Activated CD4-positive, alpha-beta T cell treated with anti-CD3 and anti-CD28 coated beads, Interleukin-2, amount 50 U/mL, for 24 hours (primary cell): ENCODE measurements at places on chromosomes 3 and 15.

- no peak for DNase-seq
Measured at GRCh38 chr15:48693484-48693883, 48.0 kb upstream of the FBN1 start.

GRCh38 chr3:21484057-21484827 is 266.8 kb downstream of the ZNF385D start:
- no peak for DNase-seq

- DNase-seq: no peak
Measured at GRCh38 chr3:137746808-137747207, 17.3 kb upstream of the SOX14 start.

DNA sequence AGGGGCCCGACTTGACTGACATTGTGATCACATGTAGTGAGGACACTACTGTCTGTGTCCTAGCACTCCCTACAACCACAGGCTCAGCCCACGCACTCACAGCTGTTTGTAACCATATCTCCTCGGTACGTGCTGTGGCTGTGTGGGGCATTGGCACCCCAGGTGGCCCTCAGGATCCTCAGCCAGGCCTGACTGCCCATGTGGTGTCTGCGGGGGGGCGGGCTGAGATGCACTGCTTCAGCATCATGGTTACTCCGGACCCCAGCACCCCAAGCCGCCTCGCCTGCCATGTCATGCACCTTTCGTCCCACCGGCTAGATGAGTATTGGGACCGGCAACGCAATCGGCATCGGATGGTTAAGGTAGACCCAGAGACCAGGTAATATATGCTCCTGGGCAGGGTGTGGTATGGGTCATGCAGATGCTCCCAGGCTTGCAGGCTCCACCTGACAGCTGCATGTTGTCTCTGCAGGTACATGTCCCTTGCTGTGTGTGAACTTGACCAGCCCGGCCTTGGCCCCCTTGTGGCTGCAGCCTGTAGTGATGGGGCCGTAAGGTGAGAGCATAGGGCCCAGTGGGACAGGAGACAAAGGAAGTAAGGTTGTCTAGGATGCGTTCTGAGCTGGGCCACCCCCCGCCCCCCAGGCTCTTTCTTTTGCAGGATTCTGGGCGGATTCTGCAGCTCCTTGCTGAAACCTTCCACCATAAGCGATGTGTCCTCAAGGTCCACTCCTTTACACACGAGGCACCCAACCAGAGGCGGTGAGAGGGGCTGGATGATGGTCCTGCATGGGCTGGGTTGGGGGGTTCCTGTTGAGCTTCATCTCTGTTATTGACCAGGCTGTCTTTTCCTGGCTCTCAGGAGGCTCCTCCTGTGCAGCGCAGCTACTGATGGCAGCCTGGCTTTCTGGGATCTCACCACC is 4.4 kb downstream of the DALRD3 start:
- no peak for DNase-seq

GRCh38 chr3:58120075-58120812 is 90.5 kb downstream of the DNASE1L3 start:
- no peak for DNase-seq

- no peak for DNase-seq
Measured at GRCh38 chr15:69997813-69998212, 99.9 kb downstream of the TLE3 start.

DNA sequence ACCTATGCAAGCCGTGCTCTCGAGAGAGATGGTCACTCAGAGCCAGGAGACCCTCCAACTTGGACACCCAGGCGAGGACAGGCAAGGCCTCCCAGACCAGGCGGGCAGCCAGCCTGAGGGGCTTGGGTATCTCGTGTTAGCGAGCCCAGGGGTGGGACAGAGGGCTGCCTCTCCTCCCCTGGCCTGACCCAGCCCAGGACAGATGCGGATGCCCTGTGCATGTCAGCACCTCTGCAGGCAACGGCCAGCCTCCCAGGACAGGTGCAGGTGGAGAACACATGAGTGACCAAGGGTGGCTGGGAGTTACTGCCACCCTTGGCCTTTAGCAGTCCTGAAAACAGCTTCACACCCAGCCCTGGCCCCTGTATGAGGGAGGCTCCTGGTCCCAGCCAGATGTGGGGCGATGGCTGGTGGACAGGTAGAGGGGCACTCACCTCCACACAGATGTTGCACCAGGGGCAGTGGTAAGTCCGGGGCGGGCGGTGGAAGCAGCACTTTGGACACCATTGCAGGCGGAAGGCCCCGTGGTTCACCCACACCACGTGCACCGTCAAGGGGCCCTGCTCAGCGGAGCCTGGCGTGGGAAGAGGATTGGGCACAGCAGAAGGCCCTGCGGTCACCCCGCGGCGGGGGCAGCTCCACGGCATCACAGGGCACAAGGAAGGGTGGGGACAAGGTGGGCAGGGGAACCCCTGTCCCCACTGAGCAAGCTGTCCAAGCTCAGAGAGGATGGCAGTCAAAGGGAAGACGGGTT is 2.1 kb downstream of the ZDHHC19 start:
- no peak for DNase-seq

DNA sequence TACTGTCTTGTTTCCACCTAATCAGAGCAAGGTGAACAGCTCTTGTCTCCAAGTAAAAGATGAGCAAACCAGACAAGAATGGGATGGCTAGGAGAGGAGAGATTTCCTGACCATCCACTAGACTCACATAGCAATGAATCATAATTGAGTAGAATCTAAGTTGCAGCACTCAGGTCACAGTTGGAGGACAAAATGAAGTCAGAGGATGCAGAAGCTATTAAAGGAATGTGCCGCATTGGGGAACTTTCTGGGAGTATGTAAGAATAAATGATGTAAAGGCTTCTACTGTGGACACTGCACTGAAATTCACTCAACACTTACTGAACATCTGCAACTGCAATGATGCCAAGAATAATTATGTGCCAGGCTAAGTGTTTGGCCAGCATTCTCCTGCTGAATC is 217.4 kb upstream of the WNT5A start:
- DNase-seq: no peak

DNA sequence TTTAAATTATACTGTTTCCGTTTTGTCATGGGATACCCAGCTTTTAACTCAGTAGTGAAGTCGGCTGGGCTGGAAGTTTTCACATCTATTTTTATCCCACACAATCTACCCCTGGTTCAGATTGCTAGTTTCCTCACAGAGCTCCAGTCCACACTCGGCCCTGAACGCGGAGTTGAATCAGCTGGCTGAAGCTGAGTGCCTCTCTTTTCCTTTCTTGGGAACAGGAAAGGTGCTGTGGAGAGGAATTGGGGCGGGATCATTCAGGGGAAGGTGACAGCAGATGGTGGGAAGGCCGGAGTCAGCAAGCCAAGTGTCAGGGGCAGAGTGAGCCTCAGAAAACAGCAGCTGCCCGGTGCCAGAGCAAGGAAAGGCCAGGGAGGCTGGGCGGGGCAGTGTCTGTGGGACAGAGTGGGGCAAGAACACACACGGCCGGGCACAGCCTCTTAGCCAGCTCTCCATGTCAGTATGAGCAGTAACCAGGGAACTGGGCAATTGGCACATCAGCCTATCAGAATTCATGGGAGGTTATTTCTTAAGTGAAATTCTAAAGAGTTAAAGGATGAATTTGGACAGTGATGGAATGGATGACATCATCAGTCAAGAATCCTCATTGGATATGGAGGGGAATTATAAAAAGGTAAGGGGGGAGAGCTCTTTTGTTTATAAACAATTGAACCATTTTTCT is 135.7 kb upstream of the IL12A start:
- no peak for DNase-seq

DNA sequence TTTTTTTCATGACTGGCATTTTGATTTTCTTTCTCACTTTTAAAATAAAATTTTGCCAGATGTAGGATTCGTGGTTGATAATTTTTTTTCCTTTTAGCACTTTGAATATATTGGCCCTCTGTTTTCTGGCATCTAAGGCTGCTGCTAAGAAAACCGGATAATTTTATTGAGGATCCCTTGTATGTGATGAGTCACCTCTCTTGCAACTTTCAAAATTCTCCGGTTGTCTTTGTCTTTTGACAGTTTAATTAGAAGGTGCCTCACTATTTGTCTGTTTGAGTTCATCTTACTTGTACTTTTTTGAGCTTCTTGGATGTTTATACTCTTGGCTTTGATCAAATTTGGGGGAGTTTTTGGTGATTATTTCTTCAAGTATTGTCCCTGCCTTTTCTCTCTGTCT is 349.7 kb downstream of the LPP start:
- DNase-seq: no peak

DNA sequence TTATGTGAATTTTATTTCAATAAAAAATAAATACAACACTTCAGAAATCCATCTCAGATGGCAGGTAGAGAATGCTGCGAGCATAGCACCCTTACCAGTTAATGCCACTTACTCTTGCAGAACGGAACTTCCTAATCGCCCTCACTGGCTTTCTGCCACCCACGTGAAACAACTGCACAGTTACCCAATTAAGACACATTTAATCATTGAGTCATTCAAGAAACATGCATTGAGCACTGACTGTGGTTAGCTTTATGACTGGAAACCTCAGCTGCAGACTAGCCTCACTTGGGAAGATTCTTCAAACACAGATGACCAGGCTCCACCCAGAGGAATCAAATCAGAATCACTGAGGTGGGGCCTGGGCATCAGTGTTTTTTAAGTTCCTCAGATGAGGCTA is 5.6 kb upstream of the MFGE8 start:
- DNase-seq: no peak

GRCh38 chr15:63483521-63484371 is 20.6 kb upstream of the USP3 start:
- DNase-seq: no peak

DNA sequence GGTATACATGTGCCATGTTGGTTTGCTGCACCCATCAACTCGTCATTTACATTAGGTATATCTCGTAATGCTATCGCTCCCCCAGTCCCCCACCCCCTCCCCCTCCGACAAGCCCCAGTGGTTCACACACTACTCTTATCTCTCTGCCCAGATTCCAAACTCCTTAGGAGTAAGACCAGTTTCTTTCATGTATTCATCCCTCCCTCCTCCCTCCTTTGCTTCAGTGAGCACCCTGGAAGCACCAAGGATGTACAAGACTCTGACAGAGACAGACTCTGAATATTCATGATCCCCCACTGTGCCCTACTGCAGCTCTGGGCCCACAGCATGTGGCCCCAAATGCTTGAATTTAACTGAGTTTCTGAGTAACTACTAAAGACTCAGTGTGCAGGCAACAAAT is 113.8 kb upstream of the RAD18 start:
- DNase-seq: no peak

GRCh38 chr15:74123131-74123429 is 7.3 kb upstream of the ISLR2 start:
- DNase-seq: no peak

GRCh38 chr3:42822828-42823227 is 13.6 kb downstream of the ACKR2 start:
- DNase-seq: no peak

GRCh38 chr15:56757875-56758274 is 24.6 kb upstream of the ZNF280D start:
- DNase-seq: no peak

DNA sequence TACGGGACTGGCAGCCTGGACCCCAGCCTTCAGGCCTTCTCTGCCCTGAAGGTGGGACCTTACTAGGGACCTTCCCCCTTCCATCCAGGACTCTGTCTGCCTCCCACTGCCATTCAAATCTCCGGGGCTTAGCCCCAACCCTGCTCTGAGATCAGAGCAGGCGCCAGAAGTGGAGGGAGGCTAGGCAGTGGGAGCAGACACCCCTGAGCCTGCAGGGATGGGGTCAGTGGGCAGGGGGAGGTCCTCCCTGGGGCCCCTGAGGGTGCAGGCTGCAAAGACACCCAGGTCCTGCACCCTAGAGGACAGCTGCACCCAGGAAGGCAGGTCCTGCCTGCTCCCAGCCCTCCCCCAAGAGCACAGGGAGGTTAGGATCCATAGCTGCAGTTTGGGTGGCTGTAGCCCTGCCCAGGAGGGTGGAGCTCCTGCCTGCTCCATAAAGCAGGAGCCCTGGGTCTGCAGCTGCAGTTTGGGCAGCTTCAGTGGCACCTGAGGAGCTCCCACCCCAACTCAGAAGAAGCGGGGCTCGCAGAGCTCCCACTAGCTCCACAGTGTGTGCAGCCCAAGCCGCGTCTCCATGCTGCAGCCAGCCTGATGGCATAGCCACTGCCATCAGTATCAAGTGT is 8.1 kb upstream of the POC1A start:
- no peak for DNase-seq

DNA sequence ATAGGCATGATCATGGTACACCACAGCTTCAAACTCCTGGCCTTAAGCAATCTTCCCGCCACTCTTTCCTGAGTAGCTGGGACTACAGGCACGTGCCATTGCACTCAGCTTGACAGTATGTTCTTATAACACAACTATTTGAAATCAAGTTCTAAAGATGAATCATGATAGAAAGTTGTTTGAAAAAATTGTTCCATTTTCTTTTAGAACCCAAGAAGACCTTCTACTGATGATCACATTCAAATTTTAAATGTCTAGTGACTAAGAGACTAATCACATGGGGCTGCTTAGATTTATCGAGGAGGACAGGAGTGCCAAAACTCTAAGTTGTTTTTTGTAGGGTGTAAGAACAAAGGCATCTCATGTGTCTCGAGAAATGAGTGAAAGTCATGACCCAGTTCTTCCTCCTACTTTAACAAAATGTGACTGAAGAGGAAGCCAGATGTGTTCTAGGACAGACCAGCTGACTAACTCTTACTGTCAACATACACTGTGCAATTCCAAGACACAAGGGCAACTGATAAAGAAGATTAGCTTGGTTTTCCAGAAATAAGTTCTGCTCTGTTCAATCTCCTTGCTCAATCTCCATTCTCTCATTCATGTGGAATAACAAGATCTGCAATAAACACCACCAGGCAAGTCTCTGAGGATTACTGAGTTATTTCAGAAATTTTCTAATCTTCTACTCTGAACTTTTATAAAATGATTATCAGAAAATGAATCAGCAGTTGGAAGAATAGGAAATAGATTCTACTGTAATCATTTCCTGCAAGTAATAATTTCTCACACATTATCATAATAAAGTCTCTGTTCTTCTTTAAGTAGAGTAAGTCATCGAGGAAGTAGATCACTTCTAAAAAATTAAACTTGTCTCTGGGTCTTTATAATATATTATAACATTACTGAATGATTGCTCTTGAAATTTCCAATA is 122.6 kb upstream of the CCNL1 start:
- DNase-seq: no peak

DNA sequence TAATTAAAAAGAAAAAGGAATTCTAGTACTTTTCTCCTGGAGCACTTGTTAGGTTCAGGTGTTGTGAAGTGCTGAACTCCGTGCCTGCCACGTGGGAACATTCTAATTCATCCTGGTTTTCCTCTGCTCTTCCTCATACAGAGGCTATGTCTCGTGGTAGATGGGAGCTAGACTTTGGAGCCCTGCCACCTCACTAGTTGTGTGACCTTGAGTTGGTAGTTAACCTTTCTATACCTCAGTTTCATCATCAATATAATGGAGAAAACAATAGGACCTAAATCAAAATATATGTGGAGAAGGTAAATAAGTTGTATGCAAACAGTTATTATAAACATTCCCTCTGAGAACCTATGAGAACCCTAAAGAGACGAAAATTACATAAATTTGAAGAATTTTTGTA is 10.6 kb downstream of the ALAS1 start:
- DNase-seq: no peak
